ENCODE measurements at places on chromosomes 6 and 20.

- no peak for DNase-seq
Measured at GRCh38 chr6:50318536-50318935, 268.8 kb upstream of the DEFB112 start.

DNA sequence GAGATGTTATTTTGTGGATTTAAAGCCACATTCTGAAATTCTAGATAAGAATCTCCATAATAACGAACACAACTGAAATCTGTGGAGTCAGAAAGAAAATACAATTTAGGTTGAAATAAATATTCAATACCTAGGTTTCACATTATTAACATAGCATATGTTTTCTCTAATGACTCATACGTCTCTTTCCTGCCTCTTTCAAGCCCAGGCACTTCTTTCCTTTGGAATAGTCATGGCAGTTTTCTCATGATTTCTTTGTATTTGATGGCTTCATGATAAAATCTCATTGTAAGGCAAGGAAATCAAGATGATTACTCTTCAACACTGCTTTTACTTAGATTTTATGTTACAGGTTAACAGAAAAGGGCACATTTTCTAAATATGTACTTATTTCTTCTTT lies 803.7 kb downstream of the PHF3 start:
- DNase-seq = no peak

GRCh38 chr6:23875006-23875405 lies 251.0 kb upstream of the NRSN1 start:
- DNase-seq = no peak

GRCh38 chr20:32296819-32297420 lies 19.5 kb downstream of the KIF3B start:
- DNase-seq = no peak

GRCh38 chr6:117448011-117448410 lies 22.3 kb upstream of the ROS1 start:
- no peak for DNase-seq

DNA sequence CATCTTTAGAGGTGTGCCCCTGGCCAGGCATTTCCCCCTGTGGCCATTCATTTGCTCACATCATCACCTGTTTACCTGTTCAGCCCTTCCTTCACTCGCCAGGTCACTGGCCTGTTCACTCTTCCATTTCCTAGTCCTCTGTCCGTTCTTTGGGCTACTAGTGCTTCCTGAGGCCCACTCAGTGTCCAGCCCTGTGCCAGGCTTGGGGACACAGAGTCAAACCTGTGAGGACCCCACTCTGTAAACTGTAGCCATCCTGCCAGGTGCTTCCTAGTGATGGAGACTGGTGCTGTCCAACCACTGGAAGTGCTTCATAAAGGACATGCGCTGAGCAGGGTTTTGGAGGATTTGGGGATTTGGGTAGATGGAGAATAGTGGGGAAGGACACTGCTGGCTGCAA lies 3.5 kb downstream of the DLGAP4 start:
- DNase-seq = no peak

- DNase-seq = no peak
Measured at GRCh38 chr20:35947907-35948306, 6.4 kb downstream of the SCAND1 start.

- no peak for DNase-seq
Measured at GRCh38 chr6:103277936-103278335, 1581.8 kb downstream of the HACE1 start.

GRCh38 chr20:36205026-36205425 lies 31.3 kb upstream of the AAR2 start:
- DNase-seq = no peak

- DNase-seq = no peak
Measured at GRCh38 chr20:8663424-8663823, 405.5 kb upstream of the PLCB4 start.

DNA sequence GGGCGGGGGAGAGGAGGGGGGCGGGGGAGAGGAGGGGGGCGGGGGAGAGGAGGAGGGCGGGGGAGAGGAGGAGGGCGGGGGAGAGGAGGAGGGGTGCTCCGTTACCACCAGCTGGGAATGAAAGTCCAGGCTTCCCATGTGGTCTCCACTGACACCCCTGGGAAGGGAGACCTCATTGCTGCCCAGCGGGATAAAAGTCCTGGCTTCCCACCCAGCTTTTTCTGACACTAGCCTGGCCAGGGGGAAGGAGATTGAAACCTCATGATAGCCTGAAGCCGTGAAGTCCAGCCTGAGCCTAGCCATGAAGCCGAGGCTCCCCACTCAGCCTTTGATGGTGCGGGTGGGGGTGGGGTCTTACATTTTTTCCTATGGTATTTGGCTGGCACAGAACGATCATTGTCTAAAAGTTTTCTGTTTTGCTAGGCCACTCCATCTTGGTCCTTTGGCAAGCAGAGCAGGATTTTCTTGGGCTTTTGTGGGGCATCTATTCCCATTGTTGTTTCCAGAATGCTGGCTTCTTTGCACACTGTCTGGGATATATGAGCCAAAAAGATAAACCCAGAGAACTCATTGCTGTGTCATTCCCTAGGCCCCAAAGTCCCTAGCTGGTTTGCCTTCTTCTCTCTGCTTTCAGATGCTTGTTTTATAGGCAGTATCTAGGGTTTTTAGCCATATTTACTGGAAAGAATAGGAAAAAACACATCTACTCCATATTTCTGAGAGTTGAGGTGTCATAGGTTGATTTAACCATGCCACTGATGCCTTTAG lies 67.9 kb upstream of the RNF24 start:
- no peak for DNase-seq

GRCh38 chr20:62305149-62305764 lies 2.5 kb downstream of the ADRM1 start:
- DNase-seq = no peak

DNA sequence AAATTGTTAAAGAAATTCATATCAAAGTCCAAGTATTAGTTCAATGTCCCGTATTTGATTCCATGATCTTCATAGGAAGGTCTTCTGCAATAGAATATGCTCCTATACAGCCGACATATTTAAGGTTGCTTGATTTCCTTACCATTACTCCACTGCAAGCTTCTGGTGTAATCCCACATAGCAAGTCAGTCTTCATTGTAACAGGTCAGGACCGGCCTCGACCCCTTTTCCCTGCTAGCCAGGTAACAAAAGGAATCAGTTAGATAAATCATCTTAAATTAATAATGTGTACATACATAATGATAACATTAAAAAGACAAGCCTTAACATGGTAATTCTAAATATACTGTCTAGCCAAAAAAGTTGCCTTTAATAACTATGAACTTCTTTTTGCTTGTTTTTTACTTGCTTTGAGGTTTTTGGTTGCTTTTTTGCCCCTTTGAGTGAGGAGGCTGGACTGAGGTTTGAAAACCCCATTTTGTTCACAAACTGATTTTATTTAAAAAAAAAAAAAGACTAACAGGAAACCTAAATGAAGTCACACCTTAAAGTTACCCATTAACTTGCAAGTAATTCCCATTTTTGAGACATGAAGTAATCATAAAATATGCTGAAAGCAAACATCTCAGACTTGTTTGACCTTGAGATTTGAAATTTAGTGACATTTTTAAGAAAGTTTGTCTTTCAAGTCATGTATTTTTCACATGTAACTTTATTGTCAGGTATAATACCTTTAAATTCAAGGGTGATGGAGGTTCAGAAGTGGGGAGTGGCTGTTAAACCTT lies 19.2 kb upstream of the SNX14 start:
- DNase-seq = no peak

GRCh38 chr6:1200409-1201101 lies 111.3 kb upstream of the FOXQ1 start:
- no peak for DNase-seq

DNA sequence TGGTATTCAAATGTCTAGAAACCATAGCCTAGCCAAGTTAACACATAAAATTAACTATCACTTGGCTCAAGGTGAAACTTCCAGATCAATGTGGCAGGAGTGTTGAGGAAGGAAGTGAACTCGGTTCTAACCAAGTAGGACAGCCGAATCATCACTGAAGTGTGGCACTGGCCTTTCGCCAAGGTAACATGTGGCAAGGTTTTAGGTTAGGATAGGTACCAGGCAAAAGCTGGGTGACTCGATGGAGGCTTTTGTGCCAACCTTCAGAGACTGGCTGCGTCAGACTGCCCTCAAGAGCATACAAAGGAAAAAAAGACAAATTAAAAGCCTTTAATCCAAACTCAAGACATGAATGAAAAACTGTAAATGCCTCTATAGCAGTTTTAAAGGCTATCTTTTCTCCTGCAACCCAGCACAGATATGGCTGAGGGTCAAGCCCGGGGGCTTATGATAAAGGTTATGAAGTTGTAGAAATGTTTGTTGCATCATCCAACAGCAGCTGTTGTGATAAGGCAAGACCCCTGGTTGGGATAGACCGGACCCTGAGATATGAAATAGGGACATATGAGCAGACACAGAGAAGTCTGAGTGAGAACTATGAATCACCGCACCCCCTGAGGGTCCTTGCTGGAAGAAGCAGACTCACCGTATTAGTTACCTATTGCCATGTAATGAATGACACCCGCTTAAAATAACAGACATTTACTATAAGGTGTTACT lies 11.9 kb downstream of the PSMB9 start:
- no peak for DNase-seq

- no peak for DNase-seq
Measured at GRCh38 chr6:16060039-16060438, 68.8 kb upstream of the MYLIP start.

GRCh38 chr6:32529697-32530430 lies at the start of gene HLA-DRB5:
Gene HLA-DRB5 (minus strand): TSS chr6:32530287. CDS start chr6:32530224, 63 bp downstream.
- DNase-seq = peak; percentile 8

DNA sequence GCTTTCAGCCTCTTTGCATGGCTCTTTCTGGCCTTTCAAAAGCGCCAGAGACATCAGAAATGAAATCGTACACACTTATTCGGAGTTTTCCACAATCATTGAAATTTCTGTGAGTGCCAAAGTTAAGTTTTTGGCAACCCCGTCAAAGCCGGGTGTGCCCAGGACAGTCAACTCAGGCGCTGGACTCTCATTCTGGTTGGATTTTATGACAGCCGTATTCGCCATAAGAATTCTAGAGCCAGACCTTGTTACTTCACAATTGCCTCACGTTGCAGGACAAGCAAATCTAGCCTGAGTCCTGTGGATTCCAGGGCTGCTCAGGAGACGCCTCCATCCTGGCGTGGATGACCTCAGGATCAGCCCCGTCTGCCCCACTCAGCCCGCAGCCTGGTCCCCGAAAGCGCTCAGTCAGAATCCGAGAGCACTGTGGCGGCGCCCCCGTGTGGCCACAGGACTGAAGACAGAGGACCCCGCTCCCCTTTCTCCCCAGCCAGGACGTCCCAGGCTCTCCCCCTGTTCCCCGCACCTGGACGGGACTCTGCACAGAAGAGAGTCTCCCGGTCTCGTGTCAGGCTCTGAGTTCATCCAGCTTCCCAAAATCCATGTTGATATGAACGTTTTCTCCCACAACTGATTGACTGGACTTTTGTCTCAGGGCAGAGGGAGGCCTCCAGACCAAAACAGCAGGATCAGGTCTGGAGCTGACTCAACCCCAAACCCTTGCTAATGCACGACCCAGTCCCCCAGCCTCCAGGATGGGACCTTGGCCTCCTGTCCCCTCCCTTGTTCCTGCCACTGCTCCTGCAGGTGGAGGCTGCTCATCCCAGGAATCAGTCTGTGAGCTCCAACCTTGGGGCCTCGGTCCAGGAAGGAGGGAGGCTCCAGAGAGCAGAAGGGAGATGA lies 38.2 kb downstream of the MICA start:
- DNase-seq = peak; percentile 43

GRCh38 chr6:63214816-63215215 lies 3.5 kb downstream of the FKBP1C start:
- DNase-seq = no peak

DNA sequence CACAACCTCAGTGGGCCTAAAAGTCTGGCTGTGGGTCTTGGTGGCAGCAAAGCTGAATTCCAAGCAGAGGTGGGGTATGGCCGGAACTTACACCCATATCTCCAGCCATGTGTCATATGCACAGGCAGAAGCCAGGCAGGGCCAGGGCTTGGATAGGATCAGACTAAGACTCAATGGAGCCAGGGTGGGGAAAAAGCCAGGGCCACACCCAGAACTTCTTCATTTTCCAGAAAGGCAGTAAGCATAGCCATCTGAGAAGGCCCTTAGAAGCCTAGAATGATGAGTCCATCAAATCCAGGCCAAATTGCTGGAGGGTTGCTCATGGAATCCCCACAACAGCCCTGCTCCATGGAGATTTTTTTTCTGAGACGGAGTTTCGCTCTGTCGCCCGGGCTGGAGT lies 116.2 kb upstream of the SRSF6 start:
- no peak for DNase-seq

DNA sequence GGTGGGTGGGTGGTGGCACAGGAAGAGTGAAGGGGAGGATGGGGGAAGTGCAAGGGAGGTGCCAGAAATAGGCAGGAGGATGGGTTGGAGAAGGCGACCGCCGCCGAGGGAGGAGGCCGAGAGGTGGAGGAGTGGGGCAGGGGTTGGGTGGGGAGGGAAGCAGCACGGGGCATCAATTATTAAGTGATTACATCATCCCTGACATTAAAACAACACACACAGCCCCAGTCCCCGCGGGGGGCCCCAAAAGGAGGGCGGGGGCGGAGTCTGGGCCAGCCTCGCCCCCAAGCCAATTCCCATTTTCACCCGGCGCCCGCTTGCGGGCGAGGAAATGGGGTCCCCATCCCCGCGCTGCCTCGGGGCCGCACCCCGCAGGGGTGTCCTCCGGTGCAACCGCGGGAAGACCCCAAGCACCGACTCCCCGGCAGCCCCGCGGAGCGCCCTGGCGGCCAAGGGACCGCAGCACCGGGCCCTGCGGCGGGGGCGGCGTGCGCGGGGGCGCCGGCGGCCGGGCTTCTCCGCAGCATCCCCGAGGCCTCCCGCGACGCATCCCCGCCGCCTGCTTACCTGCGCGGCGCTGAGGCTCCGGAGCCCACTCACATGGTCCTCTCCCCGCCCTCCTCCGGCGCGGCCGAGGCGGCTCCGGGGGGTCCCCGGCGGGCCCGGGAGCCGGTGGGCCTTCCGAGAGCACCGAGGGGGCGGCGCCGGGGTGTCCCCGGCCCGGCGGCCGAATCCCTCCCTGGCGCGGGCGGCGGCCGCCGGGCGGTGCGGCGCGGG lies 663 bp downstream of the FYN start:
- DNase-seq = peak; percentile 55

- peak; percentile 58 for DNase-seq
Measured at GRCh38 chr6:28953039-28953584, 29.3 kb upstream of the TRIM27 start.

DNA sequence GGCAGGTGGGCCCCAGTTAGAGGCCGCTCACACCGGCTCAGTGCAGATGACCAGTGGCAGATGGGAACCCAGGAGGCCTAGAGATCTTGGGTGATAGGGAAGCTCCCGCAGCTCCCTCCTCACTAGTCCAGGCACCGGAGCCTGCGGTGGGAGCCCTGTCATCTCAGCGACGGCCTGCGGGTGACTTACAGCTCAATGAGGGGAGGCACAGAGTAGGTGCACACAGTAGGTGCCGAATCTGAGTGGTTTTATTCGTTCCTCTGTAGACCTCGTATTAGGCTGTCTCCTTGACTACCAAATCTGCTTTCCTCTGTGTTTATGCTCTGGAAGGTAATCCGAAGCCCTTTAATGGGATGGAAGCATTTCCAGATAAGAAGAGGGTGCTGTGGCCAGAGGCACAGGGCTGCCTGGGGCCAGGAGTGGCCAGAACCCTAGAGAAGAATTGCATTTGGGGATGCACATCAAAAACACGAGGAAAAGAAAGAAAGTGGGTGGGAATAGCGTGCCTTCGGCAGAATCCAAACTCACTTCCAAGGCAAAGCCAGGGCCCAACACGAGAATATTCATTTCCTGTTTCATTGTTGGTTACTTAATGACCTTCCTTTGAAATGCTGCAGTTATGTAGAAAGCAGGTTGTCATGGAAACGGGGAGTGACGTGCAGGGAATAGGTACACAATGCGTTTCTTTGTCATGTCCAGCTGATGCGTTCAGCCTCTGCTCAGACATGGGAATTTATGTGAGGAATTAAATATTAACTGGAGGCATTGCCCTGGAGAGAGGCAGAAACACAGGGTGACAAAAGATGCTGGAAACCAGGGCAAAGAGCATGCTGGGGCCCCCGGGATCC lies 24.7 kb downstream of the MYT1 start:
- DNase-seq = no peak
